Activated CD8-positive, alpha-beta memory T cell treated with anti-CD3 and anti-CD28 coated beads, Interleukin-2, amount 50 U/mL, for 48 hours (primary cell): ENCODE measurements at places on chromosomes 3 and 15.

DNA sequence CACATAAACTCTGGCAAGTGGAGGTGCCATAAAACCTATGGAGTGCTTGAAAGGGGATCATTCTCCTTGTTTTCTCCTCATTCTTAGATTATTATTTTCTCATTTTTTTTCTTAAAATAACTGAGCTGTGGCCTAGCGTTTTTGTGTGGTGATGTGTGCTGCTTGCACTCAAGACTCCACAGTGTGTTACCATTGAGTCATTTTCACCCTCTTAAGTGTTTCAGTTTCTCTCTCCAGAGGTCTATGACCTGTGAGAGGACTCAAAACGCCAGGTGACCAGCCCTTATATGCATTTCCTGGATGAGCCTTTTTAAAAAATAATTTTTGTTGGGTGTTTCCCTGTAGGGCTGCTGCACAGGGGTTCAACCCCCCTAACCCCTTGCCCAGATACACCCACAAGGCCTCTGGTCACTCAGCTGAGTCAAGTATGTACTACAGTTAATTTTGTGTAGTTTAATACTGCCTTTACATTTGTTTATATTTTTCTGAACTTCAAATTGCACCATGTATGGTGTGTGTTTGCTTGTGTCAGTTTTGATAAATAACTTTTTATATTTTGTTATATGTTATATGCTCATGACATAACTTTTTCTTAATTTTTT is 15.4 kb upstream of the BTLA start:
- no peak for DNase-seq

DNA sequence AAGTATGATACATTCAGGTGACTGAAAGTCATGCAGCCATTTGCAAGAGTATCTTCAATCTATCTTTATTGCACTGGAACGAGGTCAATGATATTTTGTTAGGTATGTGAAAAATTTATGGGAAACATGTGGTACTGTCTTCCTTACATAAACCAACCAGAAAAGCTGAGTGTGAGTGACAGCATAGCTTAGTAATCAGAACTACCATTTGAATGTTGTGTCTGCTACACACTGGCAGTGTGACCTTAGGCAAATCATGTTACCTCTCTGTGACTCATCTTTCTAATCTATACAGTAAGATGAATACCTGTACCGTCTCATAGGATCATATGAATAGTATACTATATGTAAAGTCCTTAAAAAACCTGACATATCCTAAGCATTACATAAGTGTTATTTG is 337.9 kb upstream of the IL12A start:
- DNase-seq: no peak

GRCh38 chr15:40064231-40064894 is 25.4 kb upstream of the SRP14 start:
- no peak for DNase-seq

DNA sequence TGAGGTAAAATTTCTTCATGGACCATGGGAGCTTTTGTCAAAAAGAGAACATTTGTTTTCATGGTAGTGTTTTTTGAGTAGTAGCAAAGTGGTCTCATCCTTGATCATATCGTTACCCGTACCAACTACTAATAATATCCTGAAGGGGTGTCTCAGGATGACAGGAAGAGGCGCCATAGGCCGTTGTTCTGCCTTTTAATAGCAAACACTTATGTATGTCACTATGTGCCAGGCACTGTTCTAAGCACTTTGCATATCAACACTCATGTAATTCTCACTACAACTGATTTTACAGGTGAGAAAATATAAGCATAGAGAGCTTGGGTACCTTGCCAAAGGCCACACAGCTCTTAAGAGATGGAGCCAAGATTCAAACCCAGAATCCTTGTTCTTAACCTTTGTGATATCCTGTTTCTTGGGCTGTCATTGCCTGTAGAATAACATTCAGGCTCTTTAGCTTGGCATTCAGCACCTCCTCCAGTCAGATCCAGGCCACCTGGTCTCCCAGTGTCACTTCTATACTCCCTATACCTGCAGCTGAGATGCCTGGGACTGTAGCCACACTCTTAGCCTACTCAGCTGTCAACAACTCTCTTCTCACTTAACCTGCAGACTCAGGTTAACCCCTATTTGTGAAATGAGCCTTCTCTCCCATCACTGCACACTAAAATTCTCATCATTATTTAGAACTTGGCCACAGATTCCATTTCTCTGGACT is 113.7 kb downstream of the USP13 start:
- DNase-seq: no peak

DNA sequence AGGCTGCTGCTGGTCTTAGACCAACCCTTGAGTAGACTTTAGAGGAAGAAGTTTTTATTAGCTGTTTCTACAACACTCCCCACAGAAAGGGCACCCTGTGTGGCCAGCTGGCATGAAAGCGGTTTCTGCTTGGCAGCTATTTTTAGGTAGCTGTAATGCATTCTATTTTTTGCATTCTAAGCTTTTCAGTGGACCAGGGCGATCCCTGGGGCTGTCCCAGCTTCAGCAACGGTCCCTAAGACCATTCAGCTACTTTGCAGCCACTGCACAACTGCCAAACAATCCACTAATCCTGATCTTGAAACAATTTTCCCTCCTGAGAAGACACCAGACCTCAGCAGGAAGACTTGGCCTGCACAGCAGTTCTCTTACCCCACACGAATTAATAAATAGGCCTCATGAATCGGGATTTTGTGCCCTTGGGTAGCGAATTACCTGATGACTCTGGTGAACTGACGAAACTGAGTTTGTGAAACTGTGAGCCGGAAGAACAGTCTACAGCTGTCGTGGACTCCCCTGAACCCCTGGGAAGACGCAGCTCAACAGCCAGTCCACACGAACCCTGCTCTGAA is 14.6 kb upstream of the TFRC start:
- no peak for DNase-seq

GRCh38 chr3:138493804-138494606 is 59.6 kb downstream of the ESYT3 start:
- no peak for DNase-seq

- no peak for DNase-seq
These were observed 21.7 kb downstream of the ALS2CL start for GRCh38 chr3:46671541-46672348.

DNA sequence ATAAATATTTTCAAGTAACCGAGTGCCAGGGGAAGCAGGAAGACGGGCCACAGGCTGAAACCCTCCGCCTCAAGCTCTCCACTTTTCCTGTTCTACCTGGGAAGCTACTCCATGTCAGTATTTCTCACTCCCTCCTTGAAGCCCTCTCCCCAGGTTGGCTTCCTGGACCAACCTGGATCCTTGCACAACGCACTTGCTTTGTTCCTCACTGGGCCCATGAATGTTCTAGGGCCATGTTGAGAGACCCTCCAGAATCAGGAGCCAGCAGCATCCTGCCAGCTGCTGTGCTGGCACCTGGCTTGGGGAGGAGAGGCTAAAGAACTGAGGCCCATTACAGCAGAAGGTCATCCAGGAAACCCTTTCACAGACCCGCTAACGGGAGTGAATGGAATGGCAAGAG is 79.3 kb upstream of the SNRPA1 start:
- DNase-seq: no peak

DNA sequence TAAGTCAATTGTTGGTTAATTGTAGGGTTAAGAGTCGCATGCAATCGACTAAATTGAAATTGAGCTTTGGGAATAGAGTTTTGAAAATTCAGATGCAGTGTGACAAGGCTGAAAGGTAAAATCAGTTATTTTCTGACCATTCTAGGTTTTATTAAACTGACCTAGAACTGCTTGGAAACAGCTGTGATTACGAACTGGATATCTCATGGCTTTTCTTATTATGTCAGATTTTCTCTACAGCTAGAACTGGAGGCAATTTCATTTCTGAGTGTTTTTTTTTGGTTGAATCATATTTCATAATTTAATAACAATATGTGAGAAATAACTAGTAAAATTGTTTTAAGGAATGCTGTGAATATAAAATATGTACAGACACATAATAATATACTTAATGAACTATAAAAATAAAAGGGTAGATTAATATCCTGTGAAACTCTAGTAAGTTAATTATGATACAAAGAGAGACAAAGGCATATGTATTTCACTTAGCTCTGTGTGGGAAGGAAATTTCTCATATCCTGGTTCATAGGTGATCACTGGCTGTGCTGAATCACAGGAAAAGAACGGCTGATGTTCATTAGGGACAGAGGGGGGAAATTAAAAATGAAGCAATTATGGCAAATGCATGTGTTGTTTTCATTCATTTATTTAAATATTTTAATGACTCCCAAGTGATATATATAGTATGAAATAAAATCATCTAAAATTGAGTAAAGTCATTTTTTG is 403.2 kb downstream of the ZIC1 start:
- DNase-seq: no peak

DNA sequence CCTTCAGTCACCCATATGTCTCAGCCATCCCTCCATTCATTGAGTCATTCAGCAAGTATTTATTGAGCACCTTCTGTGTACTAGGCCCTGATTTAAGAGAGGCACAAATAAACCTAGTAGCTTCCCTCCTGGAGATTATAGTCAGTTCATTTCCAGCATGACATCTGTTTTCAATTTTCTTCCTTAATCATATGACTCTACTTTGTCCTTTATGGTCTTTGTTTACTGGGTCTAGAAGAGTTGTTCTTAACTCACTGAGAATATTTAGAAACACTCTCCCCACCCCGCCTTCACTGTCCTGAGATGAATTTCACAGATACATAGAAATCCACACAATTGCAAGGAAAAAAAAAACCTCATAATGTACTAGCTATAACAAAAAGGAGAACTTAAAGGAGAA is 44.8 kb upstream of the ADAMTS9 start:
- DNase-seq: no peak

GRCh38 chr15:92407916-92408315 is 14.2 kb downstream of the ST8SIA2 start:
- DNase-seq: no peak

DNA sequence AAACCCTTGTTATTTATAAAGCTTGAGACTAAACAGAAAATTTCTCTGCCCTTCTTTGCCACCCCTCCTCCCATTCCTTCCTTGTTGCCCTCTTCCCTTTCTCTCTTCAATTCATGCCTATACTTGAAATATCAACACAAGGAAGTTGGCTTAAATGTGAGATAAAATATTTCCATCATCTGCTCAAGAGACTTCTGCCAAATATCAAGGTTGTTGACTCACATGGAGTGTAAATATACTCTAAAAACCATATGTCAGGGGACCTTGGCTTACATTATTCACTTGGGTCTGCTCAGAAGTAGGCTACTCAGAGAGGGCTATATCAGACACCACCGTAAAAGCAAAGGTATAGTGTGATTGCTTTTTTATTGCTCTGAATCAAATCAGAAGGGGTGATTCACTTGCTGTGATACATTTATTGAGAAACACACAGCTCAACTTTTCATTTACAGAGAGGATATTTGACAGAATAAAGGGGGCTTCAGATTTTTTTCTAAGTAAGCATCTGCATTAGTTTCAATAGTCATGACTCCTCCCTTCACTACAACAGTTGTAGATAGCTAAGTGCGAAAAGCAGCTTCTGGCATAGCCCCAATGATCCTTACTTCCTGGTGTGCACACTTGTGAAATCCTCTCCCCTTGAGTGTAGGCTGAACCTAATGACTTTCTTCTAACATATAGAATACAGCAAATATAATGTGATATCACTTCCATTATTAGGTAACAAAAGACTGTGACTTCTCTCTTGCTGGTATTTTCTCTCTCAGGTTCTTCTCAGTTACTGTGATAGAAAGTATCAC is 386.2 kb downstream of the EFHB start:
- no peak for DNase-seq

GRCh38 chr3:101216710-101217465 is 103.5 kb downstream of the IMPG2 start:
- no peak for DNase-seq

GRCh38 chr3:73609655-73610054 is 15.1 kb downstream of the PDZRN3 start:
- no peak for DNase-seq

GRCh38 chr3:187211532-187212195 is 14.4 kb downstream of the RTP1 start:
- no peak for DNase-seq

GRCh38 chr15:65732698-65733097 is 59.4 kb downstream of the DENND4A start:
- no peak for DNase-seq

DNA sequence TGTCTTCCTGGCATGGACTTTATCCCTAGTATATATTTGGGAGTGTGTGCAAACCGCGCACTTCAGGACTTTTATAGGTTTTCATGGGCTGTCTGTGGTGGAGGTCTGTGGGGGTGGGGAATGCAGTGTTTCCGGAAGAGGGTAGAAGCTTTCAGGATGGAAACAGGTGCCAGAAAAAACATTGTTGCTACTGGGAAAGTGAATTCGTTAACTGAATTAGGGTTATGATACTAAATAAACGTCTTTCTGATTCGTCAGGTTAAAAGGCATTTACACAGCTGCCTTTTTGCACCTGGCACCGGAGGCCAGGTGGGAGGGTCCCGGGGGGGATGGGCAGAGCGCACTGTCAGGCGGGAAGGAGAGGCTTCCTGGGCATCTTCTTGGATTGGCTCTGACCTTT is 62.1 kb downstream of the SLCO3A1 start:
- no peak for DNase-seq
